ENCODE measurements at places on chromosomes 4 and X.

DNA sequence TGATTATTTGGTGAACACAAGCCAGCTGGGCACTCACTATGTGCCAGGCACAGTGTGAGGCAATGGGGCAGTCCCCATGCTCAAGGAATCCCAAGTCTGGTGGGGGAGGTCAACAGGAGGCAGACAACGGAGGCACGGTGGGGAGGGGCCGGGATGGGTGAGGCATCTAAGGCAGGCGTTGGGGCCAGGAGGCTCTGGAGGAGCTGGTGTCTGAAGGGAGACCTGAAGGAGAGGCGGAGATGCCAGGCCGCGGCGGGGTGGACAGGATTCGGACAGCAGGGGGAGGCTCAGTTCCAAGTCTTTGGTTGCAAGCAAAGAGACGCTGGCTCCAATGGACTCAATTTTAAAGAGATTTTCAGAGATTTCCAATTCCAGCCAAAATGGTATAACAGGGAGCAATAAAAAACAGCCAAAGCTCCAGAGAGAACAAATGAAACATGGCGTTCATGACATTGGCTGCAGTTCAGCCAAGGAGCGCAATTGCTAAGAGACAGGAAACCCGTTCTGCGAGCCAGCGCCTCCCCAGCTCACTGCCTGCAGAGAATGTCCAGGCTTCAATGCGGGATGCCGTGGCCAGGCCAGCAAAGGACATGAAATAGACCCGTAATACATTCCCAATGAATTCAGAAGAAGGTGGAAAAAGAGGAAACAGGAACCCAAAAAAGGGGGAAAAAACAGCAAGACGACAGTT lies 105.2 kb upstream of the LRPAP1 start:
- peak; percentile 35 for DNase-seq

GRCh38 chr4:145540235-145540634 lies 58.6 kb downstream of the SMAD1 start:
- no peak for DNase-seq

DNA sequence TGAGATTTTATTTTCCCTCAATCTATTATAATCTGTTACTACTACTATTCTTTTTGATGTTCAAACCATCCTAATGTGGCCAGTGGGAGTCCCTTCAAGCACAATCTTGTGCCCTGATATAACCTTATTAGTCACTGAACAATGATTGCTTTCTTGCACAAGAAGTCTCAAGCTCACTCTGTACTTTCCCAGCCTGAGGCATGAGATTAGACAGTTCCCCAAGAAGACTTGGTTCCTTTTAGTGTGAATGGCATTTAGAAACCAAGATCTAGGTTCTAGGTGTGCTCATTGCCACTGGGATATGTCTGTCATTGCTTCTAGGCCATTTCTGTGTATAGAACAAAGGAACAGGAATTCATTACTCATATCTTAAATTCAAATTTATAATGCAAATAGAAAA lies 28.0 kb upstream of the RBM41 start:
- DNase-seq: no peak

DNA sequence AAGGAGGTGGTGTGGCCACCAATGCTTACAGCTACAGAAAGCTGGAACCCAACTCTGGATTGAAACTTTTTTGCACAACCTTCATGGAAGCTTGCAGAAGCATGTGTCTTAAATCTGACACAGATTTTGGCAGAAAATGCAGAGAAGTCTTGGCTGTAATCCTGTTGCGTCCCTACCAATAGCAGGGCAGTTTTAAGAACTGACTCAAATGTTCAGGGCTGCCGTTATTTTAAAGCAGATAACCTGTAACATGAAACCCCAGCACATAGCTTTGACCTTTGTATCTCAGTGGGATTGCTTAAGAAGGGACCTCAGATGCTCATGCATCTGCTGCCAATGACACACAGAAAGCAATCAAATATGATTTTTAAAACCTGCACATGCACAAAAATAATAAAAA lies at the start of gene VEGFD:
Gene VEGFD, minus strand, starts transcription at position 110 of the 400 bp plus-strand sequence. CDS start 467 bp downstream, outside the sequence.
- DNase-seq: no peak

- DNase-seq: no peak
Measured at GRCh38 chr4:94548571-94548970, 96.8 kb downstream of the PDLIM5 start.

DNA sequence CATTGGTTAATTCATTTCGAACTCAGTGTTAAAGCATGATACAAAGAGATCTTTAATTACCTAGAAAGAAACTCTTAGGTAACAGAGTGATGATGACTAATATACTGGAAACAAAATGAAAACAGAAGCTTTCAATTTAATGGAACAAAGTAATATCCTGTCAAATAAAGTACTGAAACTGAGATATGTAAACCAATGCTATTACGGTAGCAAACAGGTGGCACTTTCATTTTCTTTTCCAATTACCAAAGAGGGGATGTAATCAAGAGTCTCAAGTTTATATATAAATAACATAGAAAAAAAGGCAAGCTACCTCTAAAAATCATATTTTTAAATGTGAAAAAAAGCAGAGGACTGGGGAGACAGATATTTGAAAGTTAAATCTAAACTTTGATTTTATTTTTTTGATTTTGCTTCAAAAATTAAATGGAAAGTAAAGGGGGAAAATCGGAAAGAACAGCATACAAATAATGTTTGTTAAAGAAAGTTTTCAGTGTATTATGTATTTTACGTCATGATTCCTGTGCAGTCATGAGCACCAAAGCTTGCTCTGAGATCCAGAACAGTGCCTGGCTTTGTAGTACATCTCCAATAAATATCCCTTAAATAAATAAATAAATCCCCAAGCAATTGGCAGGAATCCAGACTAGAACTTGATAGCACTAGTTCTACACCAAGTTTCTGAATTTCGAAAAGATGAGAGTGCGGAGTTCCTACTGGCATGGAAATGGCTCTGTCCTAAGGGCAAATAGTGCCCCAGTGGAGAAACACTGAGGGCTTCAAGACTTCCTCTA lies 25.0 kb upstream of the RAPGEF2 start:
- DNase-seq: no peak

GRCh38 chrX:13764281-13764680 lies 29.7 kb downstream of the OFD1 start:
- DNase-seq: no peak

- no peak for DNase-seq
Measured at GRCh38 chrX:17601441-17602200, 135.7 kb upstream of the SCML1 start.

All from globus pallidus (tissue), 1 donor.